ENCODE measurements at places on chromosomes 11 and 22.
A peak's percentile ranks its signal among the peaks of the same experiment; 100 is the strongest.

GRCh38 chr22:50702261-50702671, 29.6 kb downstream of the SHANK3 start:
- peak; percentile 73 for DNase-seq

DNA sequence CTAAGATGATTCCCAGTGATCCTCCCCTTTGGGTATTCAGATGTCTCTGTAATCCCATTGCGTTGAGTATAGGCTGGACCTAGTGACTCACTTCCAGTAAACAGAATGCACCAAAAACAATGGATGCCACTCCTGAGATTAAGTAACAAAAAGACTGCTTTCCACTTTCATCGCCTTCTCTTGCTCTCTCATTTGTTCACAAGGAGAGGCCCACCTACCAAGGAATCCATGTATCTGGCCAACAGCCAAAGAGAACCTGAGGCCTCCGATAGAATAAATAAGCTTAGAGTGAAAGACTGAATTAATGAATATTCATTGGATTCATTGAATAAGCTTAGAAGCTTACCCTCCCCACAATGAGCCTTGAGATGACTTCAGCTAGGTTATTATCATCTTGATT, 454.6 kb downstream of the KCNA4 start:
- DNase-seq, result no peak

GRCh38 chr11:60942970-60943565, 8.9 kb downstream of the SLC15A3 start:
- DNase-seq, result no peak

GRCh38 chr11:61569018-61569417, 11.9 kb downstream of the SYT7 start:
- no peak for DNase-seq

- no peak for DNase-seq
Measured at GRCh38 chr22:42062506-42063170, 8.0 kb downstream of the NAGA start.

DNA sequence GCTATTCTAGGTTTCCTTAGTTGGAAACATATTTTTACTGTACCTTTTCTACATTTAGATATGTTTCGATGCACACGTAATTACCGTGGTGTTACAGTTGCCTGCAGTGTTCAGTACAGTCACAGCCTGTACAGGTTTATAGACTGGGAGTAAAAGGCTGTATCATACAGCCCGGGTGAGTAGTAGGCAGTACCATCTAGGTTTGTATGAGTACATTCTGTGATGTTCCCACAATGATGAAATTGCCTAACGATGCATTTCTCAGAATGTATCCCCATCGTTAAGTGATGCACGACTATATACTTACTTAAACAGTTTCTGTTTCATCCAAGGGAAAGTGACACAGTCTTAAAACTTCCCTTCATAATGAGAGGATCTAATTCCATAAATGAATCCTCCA, 13.1 kb upstream of the THY1 start:
- DNase-seq, result no peak

DNA sequence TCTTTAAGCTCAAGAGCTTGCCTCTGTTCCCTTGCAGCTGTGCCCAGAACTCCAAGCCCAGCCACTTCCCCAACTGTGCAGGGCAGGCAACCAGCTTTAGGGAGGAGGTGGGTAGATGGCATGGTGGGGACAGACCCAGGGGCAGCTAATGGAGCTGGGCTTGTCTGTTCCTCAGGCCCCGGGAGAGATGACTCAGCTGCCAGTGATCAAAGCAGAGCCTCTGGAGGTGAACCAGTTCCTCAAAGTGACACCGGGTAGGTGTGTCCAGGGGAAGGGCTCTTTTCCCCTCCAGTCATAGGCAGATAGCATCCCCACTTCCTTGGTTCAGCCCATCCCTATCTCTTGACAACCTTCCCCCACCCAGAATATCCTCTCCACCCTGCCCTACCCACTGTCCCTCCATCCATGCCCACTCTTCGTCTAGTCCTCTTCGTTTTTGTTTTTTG, 32.4 kb downstream of the CREB3L1 start:
- DNase-seq, result peak; percentile 48

DNA sequence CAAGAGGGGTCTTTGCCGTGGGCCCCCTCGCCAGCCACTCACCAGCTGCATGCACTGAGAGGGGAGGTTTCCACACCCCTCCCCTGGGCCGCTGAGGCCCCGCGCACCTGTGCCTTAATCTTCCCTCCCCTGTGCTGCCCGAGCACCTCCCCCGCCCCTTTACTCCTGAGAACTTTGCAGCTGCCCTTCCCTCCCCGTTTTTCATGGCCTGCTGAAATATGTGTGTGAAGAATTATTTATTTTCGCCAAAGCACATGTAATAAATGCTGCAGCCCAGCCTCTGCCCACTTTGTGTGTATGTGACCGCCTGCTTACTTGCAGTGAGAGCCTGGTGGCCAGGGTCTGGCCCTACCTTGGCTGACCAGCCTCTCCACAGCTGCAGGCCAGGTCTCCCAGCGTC, 2.8 kb upstream of the CRACR2B start:
- no peak for DNase-seq

GRCh38 chr11:3137486-3138177, 27.5 kb downstream of the OSBPL5 start:
- DNase-seq, result peak; percentile 44

DNA sequence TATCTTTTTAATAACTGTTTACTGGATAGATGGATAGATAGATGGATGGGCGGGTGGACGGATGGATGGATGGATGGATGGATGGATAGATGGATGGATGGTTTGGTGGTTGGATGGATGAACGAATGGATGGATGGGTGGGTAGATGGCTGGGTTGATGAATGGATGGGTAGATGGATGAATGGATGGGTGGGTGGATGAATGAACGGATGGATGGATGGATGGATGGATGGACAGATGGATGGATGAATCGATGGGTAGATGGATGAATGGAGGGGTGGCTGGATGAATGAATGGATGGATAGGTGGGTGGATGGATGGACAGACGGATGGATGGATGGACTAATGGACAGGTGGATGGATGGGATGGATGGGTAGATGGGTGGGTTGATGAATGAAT, 13.8 kb upstream of the SLC22A12 start:
- no peak for DNase-seq

DNA sequence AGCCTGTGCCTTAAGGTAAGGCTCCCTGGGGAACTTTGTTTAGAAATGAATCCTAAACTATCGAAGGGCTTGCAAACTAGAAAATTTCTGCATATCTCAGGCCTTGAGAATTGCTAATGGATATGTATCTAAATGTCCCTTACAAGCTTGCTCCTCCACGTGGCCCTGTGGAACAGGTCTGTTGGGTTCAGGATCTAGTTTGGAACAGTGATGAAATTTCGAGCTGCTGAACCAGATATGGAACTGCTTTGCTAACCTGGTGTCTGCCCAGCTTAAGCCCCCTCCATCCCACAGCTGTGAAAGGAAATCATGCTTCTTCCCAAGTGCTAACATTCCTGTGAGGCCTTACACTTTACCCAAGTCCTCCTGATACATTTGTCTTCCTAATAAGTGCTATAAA, 11.6 kb downstream of the SREBF2 start:
- no peak for DNase-seq

DNA sequence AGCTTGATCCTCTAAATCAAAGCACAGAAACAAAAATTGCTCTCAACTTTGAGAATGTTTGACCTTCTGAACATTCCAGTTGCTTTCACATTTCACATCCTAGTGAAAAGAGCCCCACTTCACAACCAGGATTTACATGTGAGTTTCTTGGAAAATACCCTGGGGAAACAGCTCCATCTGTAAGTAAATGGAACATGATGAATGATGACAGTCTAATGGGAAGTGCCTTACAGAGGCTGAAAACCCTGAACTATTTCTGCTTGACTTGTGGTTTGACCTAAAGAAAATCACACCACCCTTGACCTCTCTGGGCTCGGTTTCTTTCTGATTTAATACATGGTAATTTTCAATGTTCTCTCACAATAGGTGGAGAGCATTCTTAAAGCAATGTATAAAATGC, 499.4 kb upstream of the API5 start:
- DNase-seq, result no peak

DNA sequence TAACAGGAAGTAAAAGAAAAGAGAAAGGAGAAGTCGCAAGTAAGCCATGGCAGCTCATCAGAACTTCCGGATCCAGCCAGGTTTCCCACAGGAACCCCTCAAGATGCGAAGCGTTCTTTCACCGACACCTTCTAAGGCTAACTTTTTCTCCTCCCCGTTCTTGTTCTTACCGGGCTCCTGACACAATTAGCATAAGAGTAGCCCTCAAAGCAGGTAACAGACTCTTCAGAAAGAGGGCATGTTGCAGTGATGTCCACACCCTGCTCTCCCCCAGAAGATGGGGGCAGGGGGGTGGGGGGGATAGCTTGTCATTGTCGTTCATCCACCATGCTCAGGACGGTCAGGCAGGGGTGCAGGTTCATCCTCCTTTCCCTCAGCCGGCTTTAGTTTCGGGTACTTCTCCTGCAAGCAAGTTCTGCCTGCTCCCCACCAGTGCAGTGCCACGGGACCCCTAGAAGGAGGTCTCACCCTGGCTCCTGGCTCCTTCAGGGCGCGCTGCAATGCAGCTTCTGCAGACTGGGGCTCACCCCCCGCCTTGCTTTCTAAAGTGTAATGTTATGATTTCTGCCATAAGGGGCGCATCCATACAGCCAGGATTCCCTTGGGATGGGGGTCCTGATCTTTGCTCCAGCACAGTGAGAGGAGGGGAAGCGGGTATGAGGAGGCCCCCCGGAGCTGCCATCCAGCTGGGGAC, 2.3 kb downstream of the OPCML start:
- DNase-seq, result no peak

- no peak for DNase-seq
Measured at GRCh38 chr22:36225333-36225922, 13.9 kb downstream of the APOL2 start.

- peak; percentile 15 for DNase-seq
Measured at GRCh38 chr11:17978553-17979287, 34.1 kb downstream of the SERGEF start.
